ENCODE measurements at places on chromosomes 5 and 9.

GRCh38 chr5:123524146-123524545, 12.2 kb downstream of the CSNK1G3 start:
- DNase-seq, result no peak

DNA sequence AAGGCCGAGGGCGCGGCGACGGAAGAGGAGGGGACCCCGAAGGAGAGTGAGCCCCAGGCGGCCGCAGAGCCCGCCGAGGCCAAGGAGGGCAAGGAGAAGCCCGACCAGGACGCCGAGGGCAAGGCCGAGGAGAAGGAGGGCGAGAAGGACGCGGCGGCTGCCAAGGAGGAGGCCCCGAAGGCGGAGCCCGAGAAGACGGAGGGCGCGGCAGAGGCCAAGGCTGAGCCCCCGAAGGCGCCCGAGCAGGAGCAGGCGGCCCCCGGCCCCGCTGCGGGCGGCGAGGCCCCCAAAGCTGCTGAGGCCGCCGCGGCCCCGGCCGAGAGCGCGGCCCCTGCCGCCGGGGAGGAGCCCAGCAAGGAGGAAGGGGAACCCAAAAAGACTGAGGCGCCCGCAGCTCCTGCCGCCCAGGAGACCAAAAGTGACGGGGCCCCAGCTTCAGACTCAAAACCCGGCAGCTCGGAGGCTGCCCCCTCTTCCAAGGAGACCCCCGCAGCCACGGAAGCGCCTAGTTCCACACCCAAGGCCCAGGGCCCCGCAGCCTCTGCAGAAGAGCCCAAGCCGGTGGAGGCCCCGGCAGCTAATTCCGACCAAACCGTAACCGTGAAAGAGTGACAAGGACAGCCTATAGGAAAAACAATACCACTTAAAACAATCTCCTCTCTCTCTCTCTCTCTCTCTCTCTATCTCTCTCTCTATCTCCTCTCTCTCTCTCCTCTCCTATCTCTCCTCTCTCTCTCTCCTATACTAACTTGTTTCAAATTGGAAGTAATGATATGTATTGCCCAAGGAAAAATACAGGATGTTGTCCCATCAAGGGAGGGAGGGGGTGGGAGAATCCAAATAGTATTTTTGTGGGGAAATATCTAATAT, 58.1 kb downstream of the BASP1 start:
- DNase-seq, result no peak

GRCh38 chr9:83563360-83563759, 25.2 kb upstream of the FRMD3 start:
- no peak for DNase-seq

- DNase-seq, result no peak
Measured at GRCh38 chr5:61307611-61308010, 24.4 kb upstream of the ZSWIM6 start.

- no peak for DNase-seq
Measured at GRCh38 chr9:113492343-113493202, 29.0 kb downstream of the RGS3 start.

- DNase-seq, result no peak
Measured at GRCh38 chr5:60540856-60541805, 158.8 kb downstream of the DEPDC1B start.

GRCh38 chr5:149740341-149740740, 10.2 kb downstream of the PPARGC1B start:
- DNase-seq, result no peak

- no peak for DNase-seq
Measured at GRCh38 chr9:83557771-83558170, 19.6 kb upstream of the FRMD3 start.

- DNase-seq, result peak; percentile 36
Measured at GRCh38 chr9:130681769-130682420, 11.7 kb upstream of the EXOSC2 start.

- DNase-seq, result no peak
Measured at GRCh38 chr5:66143473-66144073, 527 bp upstream of the SREK1 start.

GRCh38 chr5:80138486-80138885, 103.3 kb downstream of the THBS4 start:
- DNase-seq, result no peak

DNA sequence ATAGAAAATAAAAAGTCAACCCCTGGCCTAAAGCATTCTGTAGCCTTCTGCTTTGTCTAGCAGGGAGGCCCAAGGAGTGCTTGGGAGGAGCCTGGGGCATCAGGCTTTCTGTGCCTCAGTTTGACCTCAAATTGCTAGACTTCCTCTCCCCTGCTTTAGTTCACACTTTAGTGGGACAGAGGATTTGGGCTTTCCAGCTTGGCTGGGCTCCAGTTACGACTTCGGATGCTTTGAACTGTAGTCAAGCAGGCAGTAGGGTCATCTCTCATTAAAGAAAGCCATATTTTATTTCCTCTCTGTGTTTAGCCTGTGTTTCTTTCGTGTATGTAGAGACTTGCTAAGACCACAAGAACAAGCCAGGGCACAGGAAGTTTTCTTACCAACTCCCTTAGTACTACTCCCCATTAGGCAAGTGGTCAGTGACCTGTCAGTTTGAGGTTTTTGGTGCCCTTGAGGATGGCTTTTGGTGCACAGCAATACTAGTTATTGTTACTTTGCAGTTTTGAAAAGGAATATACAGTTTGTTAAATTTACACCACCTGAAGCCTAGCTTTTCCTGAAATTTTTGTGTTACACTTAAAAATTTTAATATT, 334.7 kb downstream of the NDUFS4 start:
- no peak for DNase-seq

- no peak for DNase-seq
Measured at GRCh38 chr5:68289498-68289897, 73.9 kb downstream of the PIK3R1 start.

- no peak for DNase-seq
Measured at GRCh38 chr9:79945016-79945415, 373.3 kb downstream of the TLE4 start.

DNA sequence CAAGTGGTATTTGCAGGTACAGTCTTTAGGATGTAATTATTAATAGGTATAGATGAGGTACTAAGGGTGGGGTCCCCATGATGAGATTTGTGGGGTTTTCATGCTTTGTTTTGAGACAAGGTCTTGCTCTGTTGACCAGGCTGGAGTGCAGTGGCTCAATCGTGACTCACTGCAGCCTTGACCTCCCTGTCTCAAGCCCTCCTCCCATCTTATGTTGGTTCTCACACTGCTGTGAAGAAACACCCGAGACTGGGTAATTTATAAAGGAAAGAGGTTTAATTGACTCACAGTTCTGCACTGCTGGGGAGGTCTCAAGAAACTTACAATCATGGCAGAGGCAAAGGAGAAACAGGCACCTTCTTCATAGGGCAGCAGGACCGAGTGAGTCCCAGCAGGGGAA, 217.5 kb downstream of the CDK5RAP2 start:
- no peak for DNase-seq

- DNase-seq, result no peak
Measured at GRCh38 chr9:14057368-14058324, 256.3 kb downstream of the NFIB start.

DNA sequence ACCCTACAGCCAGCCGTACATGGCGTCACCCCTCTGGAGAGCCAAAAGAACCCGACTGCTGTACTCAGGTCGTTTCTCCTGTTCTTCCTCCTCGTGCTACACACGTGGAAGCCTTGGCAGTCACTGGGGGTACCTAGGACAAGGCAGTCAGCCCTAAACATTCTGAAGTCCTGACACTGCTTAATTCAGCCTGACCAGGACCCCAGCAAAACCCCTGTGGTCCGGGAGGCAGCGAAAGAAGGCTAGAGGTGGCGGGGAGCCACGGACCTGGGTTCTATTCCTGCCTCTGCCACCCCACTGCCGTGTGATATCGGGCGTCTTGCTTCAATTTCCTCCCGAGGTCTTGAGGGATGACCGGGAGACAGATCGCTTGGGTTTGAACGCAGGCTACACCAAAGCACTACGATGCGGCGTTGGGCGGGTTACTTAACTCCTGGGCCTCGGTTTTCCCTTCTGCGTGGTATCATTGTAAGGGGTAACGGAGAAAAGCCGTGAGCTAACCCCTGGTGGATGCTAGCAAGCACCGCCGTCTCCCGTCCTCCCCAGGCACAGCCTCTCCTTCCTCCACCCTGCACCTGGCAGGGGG, 429 bp upstream of the ARL10 start:
- no peak for DNase-seq

DNA sequence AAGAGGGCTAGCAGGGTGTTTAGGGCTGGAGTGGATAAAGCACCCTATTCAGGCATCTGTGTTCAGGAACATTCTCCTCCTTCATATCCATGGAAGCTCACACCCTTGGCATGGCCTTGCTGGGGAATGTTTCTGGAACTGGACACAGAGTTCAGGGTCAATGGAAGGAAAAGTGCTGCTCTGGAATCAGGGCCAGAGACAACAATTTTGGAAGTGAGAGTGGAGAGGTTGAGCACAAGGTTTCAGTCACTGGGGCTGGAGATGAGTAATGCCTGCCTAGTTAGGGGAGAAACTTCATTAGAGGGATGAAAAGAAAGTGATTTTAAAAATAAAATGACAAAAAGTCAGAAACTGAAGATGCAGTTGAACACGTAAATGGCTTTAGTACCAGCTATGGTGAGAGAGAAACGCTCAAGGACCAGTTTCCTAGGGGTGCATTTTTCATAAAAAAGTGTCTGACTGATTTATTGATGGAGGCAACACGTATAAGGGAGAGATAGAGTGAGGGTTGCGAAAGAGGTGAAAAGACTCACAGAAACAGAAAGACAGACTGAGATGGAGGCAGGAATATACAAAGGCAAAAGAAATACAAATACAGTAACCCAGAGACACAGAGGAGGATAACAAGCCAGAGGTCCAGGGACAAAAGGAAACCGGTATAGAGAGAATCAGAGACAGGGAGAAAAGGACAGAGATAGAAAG, 8.0 kb upstream of the TNFSF15 start:
- DNase-seq, result no peak

DNA sequence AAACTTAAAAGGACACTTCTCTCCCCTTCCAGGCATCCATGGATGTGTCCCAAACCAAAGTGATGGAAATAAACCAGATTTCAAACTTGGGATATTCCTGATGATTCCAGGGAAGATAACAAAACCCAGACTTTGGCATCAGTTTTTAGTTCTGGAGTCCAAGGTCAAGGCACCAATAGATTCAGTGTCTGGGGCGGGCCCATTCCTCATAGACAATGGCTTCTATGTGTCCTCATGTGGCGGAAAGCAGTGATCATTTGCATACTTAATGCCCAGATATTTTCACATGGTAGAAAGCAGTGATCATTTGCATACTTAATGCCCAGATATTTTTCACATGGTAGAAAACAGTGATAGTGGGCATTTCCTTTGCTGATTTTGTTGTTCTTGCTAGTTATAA, 151.4 kb upstream of the DAP start:
- DNase-seq, result no peak

DNA sequence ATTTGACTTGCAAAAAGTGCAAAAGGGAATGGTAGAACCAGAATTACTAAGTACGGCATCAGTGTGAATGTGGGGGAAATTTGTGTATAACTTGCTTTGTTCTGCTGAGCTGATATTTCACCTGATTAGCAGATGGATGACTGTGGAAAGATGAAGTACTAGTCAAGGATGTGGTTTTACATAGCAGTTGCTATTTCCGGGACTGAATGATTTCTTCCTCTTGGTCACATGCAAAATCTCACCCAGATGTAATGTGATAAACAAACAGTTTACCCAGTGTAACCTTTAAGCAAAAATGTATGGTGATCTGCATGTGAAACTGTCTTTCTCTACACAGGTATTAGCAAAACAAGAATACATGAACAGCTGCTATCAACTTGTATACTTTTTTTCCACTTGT, 46.1 kb downstream of the DCP2 start:
- DNase-seq, result peak; percentile 82

DNA sequence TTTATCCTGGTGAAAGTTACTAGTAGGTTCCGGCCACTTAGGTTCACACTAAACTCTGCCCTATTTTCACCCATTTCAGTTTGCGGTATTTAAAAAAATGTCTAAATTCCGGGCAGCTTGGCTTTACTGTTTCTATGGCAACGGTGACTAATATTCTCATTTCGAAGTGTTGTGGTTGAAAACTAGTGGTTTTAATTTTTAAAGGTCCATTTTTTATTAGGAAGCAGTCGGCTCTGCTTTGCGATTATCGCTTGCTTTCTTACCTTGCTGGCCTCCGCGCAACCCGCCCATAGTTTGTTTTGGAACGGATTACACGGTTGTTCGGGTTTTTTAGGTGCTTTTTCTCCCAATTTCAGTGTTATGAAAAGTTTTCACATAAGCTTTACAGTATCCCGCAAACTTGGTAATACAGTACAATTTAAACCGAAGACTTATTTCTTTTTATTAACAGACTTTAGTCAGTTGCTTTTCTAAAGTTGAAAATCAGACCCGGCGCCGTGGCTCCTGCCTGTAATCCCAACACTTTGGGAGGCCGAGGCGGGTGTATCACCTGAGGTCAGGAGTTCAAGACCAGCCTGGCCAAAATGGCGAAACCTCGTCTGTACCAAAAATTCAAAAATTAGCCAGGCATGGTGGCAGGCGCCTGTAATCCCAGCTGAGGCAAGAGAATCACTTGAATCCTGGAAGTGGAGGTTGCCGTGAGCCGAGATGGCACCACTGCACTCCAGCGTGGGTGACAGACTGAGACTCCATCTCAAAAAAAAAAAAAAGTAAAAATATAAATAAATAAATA, 1.6 kb downstream of the KDM4C start:
- DNase-seq, result peak; percentile 84

DNA sequence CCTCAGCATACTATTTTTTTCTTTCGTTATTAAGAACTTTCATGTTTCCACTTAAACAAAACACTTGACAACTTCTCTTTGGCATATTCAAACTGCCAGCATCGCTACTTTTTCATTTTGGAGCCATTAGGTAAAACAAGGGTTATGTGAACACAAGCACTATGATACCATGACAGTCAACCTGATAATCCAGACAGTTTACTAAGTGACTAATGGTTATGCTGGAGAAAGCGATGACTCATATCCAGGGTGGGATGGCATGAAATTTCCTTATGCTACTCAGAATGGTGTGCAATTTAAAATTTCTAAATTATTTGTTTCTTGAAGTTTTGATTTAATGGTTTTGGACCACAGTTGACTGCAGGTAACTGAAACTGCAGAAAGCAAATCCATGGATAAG, 29.9 kb upstream of the PRSS3 start:
- DNase-seq, result peak; percentile 79

DNA sequence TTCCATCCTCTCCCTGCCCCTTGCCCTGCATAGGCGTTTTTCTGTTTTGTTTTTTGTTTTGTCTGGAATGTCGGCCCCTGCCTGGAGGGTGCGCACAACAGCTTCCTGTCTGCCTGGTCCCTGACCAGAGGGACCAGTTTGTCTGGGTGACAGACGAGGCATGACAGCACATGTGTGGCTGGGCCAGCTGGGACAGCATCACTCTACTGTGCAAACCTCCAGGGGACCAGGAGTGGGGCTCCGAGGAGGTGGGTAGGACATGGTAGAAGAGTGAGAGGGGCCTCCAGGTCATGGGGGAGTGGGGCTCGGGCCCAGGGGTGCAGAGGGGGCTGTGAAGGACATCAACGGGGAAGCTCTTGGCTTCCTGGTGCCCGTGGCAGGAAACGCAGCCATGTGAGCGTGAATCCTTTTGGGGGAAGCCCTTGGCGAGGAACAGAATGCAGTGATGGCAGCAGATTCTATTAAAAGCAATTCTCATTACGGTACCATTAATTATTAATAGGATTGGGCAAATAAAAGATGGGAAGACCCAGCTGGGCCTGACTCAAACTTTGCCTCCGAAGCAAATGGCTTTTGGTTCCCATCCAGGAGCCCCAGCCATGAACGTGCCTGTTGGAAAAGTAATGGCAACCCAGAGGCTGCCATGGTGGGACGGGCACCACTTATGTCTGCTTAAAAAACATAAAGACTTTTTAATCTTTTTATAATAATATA, 184.4 kb upstream of the IER5L start:
- no peak for DNase-seq

- peak; percentile 76 for DNase-seq
Measured at GRCh38 chr9:107810461-107810961, 320.9 kb upstream of the KLF4 start.

Measured in HT1080 (cell line).